ENCODE measurements at places on chromosomes 1 and 21.
A peak's percentile ranks its signal among the peaks of the same experiment; 100 is the strongest.

- DNase-seq, result no peak
These were observed 249.4 kb downstream of the PLPP3 start for GRCh38 chr1:56329970-56330369.

DNA sequence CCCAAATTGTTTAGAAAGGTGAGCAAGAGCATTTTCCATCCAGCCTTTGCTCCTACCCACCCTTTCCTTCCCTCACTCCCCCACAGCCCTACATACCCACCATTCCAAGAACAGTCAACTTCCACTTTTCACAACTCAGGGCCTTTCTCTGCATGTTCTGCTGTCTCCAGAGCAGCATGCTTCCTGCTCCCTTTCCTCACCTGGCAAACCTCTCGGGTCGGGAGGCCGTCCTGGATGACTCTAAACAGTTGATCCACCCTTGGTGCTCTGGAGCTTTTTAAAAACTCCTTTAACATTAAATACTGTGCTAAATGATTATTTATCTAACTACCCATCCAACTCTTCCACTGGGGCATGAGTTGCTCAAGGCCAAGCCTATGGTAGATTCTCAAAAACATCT lies 200.6 kb downstream of the SETD4 start:
- DNase-seq, result no peak

- peak; percentile 5 for DNase-seq
These were observed 107.3 kb downstream of the NMNAT2 start for GRCh38 chr1:183310753-183311479.

- no peak for DNase-seq
These were observed 188.6 kb upstream of the VAMP3 start for GRCh38 chr1:7582460-7582972.

DNA sequence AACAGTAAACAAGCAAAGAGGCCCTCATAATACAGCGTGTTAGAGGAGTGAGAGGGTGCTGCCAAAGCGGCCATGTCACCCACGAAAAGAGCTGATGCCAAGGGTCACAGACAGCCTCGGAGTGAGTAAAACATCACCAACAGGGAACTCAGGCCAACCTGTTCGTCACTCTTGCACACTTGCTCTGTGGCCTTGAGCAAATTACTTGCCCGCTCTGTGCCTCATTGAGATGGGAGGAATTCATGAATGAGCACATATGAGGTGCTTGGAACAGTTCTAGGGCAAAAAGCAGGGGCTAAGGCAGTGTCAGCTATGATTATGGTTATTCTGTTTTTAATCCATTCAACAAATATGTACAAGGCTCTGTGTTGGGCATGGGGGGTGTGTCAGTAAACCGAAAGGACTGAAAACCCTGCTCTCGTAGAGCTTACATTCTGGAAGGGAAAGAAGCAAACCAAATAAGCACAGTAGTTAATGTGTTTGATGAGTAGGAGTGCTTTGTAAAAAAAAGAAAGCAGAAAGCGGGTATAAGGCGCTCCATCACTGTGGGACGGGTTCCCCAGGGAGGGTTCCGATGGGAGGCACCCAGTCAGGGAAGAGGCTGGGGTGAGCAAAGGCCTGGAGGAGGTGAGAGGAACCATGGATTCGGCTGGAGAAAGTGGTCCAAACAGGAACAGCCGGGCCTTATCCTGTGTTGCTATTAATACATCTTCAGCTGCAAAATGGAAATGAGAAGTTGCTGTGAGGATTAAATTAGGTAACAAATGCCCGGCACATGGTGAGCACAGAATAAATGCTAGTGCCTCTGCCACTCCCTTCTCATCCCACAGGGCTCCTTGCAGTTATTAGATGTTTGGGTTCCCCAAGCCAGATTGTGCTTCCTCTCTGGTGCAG lies 39.5 kb upstream of the RD3 start:
- DNase-seq, result no peak
